Placental pericyte (primary cell): ENCODE measurements at places on chromosomes 1 and 21. TPM values are rescaled to one million over a fixed set of nuclear protein-coding genes. Genes with fewer than 3 reads are reported as not detected.

ARHGAP30 gene
- under 0.01 TPM in 1 of 2 replicates, not detected in the other for total RNA-seq

CD1C gene
- not detected in 2 replicates for total RNA-seq

PADI2 gene
- total RNA-seq: 0.29 TPM in 1 of 2 replicates, not detected in the other

PTGS2 gene
- 113 and 326 TPM in 2 replicates for total RNA-seq

TSACC gene
- total RNA-seq: not detected in 2 replicates

PTPRC gene
- 0.29 TPM in 1 of 2 replicates, not detected in the other for total RNA-seq

CA6 gene
- total RNA-seq: not detected in 2 replicates

OLIG2 gene
- not detected in 2 replicates for total RNA-seq

C1orf94 gene
- total RNA-seq: not detected in 2 replicates

SLC30A7 gene
- 72.9 and 131 TPM in 2 replicates for total RNA-seq

OR2T35 gene
- not detected in 2 replicates for total RNA-seq
